ENCODE measurements at places on chromosomes 4 and X.

- DNase-seq, result peak; percentile 16
Observed at GRCh38 chrX:107574054-107574683, 54.1 kb upstream of the PRPS1 start.

GRCh38 chr4:60463857-60464502, 736.1 kb upstream of the ADGRL3 start:
- DNase-seq, result peak; percentile 62

DNA sequence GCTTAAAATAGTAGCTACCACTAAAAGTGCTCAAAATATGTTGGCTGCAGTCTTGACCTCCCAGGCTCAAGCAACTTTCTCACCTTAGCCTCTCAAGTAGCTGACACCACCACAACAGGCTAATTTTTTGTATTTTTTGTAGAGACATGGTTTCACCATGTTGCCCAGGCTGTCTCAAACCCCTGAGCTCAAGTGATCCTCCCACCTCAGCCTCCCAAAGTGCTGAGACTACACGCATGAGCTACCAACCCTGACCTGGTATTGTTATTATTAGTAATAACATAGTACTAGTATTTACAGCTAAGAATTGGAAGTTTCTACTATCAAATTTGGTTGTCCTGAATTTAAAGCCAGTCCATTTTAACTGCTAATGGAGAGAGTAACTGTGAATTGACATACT, 18.0 kb downstream of the STAP1 start:
- DNase-seq, result no peak

DNA sequence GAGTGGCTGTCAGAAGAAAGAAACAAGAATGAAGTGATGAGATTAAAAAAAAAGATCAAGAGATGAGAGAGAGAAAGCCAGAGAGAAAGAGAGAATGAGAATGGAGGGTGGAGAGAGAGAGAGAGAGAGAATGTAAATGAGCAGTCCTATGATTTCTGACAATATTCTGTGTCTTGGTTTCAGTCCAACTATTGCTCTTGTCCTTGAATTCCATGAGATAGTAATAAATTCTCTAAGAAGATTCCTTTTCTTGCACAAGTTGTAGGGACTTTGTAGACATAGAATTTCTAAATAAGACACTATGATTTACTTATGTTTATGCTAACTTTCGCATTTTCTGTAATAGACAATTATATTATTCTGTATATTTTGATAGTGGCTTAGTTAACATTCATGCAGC, 149.6 kb upstream of the CTSO start:
- DNase-seq, result no peak

GRCh38 chr4:41999321-41999720, 9.0 kb downstream of the SLC30A9 start:
- no peak for DNase-seq

DNA sequence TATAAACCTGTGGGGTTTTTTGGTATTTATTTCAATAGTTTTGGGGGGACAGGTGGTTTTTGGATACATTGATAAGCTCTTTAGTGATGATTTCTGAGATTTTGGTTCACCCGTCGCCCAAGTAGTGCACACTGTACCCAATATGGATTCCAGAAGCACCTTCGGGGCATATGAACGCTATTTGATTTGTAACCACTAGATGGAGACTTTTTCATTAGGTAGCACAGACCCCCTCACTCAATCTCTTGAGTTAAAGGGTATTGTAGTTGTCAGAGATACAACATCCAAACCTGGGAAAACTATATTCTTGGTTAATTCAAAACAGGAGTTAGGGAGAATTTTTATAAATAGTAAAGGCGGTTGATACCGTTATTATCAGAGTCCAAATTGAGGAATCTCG, 79.8 kb downstream of the SPANXN3 start:
- DNase-seq, result peak; percentile 29

DNA sequence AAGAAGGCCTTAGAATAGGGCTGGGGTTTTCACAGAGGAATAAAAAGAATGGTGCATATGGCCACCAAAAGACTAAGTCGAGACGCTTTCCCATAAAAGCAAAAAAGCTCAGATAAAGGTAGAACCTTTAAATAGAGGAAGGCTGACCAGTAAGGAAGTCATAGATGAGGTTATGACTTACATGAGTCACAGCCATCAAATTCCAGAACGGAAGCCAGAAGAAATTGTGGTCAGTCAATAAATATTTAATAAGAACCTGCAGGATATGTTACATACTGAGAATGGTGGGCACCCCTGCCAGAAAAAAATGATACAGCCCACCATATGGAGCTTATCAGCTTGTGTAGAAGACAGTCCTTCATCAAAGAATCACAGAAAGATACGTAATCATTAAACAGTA, 120.1 kb downstream of the MANBA start:
- DNase-seq, result peak; percentile 23

DNA sequence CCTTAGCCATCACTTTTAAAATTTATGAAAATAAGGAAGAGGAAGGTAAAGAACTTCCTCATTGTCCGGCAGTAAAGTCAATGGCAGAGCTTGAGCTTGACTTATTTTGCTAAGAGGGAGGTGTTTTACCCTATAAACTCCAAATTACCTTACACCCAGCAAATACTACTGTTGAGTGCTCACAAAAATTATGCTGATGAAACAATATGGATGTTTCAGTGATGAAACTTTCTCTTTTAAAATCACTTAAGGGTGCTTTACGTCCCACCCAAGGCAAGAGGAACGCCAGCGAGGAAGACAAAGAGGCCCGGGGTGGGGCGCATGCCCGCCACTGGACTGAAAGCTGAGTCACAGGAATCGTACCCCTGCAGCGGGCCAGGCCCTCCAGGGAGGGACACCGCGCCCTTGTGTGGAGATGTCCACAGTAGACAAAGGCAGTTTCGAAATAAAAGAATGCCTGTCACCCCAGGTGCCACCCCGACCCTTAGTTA, 560 bp upstream of the TMSB4X start:
- no peak for DNase-seq

DNA sequence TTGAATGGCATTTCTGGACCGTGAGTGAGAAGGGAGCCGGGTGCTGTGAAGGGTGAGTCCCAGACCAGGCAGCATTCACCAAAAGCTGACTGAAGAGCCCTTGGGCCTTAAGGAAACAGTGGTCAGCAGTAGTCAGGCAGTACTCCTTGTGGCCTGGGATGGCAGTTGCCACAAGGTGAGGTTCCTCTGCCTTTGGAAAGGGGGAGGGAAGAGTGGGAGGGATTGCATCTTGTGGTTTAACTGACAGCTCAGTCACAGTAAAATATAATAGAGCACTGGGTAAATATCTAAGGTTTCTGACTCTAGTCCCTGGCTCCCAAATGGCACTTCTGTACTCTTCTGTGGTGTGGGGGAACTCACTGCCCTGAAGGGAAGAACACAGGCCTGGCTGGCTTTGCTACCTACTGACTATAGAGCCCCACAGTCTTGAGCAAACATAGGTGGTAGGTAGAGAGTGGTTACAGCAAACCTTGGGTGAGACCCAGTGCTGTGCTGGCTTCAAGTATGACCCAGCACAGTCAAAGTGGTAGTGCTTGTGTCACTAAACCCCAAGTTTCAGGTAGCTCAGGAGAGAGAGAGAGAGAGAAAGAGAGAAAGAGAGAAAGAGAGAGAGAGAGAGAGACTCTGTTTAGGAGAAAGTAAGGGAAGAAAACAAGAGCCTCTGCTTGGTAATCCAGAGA, 154.2 kb downstream of the TEX11 start:
- no peak for DNase-seq

DNA sequence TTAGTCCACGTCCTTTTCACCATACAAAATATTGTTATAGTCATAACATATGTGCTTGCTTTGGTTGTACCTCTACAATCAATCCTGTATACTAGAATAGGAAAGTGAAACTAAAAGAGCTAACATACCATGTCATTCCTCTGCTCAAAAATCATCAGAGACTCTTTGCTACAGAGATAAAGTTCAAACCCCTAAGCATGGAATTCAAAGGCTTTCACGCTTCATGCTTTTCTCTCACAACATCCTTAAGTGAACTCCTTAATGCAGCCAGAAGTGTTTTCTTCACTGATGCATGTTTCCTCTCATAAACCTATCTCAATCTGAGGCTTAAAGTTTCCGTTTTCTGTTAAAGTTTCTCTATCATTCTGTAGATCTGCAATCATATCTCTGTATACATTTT, 744.6 kb upstream of the IGFBP7 start:
- no peak for DNase-seq

DNA sequence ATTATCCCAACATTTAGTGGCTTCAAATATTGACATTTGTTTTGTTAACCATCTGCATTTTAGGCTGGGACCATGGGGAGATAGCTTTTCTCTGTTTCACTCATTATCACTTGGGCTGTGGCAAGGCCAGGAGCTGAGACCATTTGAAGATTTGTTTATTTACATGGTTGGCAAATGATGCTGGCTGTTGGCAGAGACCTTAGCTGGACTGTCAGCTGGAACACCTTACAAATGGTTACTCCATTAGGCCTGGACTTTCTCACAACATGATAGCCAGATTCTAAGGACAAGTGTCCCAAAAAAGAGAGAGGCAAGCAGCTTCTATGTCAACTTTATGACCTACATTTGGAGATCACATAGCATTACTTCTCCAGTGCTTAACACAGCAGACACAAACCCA, 130.4 kb downstream of the INPP4B start:
- no peak for DNase-seq

- no peak for DNase-seq
Observed at GRCh38 chrX:102966701-102967100, 29.6 kb downstream of the RAB40AL start.

DNA sequence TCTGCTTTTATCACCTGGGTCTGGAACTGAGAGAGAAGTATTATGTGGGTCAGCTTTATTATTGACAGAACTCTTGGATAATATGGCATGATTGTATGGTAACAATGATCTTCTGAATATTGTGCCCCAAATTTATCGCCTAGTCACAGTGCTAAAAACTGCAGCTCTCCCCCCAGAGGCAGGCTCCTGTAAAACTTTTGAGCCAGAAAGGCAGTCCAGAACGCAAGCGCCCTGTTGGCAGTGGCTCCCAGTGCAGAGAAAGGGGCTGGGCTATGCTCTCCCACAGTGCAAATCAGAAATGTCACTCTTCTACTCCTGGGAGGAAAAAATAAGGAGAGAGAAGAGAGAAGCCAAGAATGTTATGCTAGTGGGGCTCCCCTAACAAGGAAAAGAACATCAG, 50.5 kb downstream of the HELT start:
- DNase-seq, result no peak

GRCh38 chr4:129335276-129335675, 239.3 kb downstream of the C4orf33 start:
- DNase-seq, result no peak

DNA sequence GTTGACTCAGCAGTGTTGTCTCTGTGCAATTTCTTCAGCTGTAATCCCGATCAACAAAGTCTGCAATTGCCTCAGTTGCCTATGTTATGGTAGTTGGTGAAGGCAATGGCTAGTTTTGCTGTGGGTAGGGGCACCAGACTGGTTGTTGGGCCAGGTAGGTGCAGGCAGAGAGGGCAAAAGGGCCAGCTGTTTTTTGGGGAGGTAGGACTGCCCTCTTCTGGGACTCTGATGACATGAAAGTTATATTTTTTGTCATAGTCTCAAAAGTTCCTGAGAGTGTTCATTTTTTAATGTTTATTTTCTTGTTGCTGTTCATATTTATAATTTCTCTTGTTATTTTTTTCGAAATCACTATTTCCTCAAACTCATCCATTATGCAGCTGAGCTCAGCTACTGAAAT, 25.1 kb downstream of the DCAF12L2 start:
- no peak for DNase-seq

All from RKO (cell line).